ENCODE measurements at places on chromosomes 2 and 18. TPM values are rescaled to one million over a fixed set of nuclear protein-coding genes. Genes with fewer than 3 reads are reported as not detected.

DNA sequence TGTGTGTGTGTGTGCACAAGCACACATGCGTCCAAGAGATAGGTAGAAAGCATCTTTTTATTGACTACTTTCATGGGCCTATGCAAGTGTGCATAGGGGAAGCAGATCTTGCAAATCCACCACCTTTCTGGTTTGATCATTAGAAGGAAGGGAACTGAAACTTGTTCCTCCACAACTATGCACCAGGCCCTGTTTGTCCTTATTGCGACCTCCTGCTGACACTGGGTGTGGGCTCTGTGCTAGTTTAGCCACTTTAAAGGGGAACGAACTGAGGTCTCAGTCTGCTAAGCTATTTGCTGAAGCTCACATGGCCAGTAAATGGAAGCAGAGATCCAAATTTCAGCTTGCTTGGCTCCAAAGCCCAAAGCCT lies 32.1 kb upstream of the INSIG2 start:
- DNase-seq = no peak

GRCh38 chr2:156190517-156190916 lies 142.0 kb downstream of the NR4A2 start:
- DNase-seq = no peak

SH3RF3 gene
- total RNA-seq = 1.8 TPM

DNA sequence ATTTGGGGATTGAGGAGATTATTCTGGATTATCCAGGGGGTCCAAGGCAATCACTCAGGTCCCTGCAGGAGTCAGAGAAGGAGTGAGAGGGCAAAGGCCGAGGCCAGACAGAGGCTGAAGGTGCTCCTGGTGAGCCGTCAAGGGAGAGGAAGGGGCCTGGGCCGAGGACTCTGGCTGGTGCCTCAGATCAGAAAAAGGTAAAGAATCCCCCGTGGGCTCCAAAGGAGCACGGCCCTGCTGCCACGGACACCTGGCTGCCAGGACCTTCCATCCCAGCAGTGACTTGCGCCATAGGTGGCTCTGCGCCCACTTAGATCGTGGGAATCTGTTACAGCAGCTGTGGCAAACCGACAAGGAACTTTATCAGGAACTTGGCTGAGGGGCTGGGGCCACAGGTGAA lies 374.8 kb upstream of the MYT1L start:
- DNase-seq = no peak

GRCh38 chr2:195672674-195673073 lies 15.6 kb downstream of the SLC39A10 start:
- DNase-seq = no peak

VWC2L gene
- not detected for total RNA-seq

DNA sequence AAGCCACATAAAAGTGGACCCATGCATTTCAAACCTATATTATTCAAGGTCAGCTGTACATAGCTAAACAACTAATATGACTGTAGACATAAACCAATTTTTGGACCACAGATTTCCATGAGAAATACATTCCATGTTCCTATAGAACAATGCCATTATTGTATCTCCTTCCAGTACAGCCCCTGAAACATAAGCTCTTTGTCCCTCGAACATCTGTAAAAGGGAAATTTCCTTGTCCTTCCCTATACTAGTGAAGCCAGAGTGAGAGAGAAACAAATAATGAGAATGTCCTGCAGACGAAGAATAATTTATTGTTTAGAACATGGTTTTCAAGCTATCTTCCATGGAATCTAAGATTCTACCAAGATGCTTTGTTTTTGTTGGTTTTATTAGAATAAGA lies 75.3 kb downstream of the GORASP2 start:
- DNase-seq = no peak

GRCh38 chr18:74516271-74517235 lies 17.7 kb upstream of the CNDP1 start:
- DNase-seq = no peak

CHN1 gene
- total RNA-seq = 3.2 TPM

B4GALT6 gene
- total RNA-seq = 0.76 TPM
